ENCODE measurements at places on chromosomes 12 and 14.

DNA sequence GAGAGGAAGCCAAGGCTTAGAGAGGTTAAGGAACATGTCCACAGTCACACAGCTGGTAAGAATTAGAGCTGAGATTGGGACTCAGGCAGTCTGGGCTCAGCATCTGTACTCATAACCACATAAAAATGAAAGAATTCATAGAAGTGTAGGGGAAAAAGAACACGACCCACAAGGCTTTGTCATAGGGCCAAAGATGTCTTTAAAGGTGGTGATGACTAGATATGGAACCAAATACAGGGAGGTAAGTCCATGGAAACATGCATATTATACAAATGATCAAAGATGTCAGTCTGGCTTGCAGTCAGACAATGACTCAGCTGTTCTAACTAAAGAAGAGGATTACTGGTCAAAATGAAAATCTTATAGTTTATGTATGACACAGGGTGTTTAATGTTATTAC lies 7.2 kb upstream of the SSPN start:
- peaks cover 24% of the 10 kb centered on the region for H3K4me1 ChIP-seq
- H3K27ac ChIP-seq: no peak overlapping the region
- no peak overlapping the region for H3K4me3 ChIP-seq
- no peaks in the 10 kb centered on the region for H3K27me3 ChIP-seq

DNA sequence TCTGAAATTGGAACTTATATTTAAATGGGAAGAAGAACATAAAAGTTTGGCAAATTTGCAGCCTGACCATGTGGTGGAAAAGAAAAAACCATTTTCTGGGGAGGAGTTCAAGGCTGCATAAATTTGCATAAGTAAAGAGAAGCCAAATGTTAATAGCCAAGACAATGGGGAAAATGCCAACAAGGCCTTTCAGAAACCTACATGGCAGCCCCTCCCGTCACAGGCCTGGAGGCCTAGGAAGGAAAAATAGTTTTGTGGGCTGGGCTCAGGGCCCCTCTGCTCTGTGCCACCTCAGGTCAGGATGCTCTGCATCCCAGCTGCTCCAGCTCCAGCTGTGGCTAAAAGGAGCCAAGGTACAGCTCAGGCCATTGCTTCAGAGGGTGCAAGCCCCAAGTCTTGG lies 67.6 kb upstream of the CCDC60 start:
- no peaks in the 10 kb centered on the region for H3K36me3 ChIP-seq
- DNase-seq: no peak
- peaks cover 11% of the 10 kb centered on the region for H3K27me3 ChIP-seq
- no peak overlapping the region for H3K27ac ChIP-seq
- peaks cover 10% of the 10 kb centered on the region for H3K4me1 ChIP-seq
- H3K4me3 ChIP-seq: no peak overlapping the region

- peaks cover 27% of the 10 kb centered on the region for H3K4me1 ChIP-seq
- no peaks in the 10 kb centered on the region for H3K27me3 ChIP-seq
- H3K36me3 ChIP-seq: no peaks in the 10 kb centered on the region
- no peak overlapping the region for H3K4me3 ChIP-seq
- H3K27ac ChIP-seq: no peak overlapping the region
These were observed 30.1 kb downstream of the CLEC1A start for GRCh38 chr12:10068644-10069043.

- H3K27me3 ChIP-seq: peaks cover 42% of the 10 kb centered on the region
- H3K36me3 ChIP-seq: no peaks in the 10 kb centered on the region
- H3K4me1 ChIP-seq: no peaks in the 10 kb centered on the region
- no peak overlapping the region for H3K4me3 ChIP-seq
- no peak for DNase-seq
These were observed 31.6 kb upstream of the SERPINA6 start for GRCh38 chr14:94354638-94355185.

DNA sequence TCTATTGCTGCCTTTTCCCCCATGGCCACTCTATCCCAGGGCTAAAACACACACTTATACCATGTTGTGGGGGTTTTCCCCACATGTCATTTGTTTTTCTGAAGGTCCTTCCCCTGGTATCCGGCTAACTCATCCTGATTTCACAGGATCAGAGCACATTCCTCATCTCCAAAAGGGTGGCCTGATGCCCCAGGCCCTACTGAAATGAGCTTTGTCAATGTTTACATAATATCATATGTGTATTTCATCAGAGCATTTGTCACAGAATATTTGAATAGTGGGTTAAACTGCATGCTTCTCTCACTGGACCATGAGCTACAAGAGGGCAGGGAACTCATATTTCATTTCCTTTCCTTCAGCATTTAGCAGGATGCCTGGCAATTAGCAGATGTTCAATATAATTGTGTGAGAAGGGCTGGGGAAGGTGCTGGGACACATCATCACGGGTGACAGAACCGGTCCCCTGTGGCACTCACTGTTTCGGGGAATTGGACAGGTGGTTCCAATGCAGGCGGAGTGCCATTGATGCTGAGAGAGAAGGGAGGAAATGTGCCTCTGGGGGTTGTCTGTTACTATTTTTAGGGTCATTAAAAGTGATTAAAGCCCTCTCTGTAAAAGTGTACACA lies 26.8 kb downstream of the EMP1 start:
- no peak for DNase-seq
- no peak overlapping the region for H3K4me3 ChIP-seq
- H3K4me1 ChIP-seq: peaks cover 24% of the 10 kb centered on the region
- peaks cover 4% of the 10 kb centered on the region for H3K27me3 ChIP-seq
- H3K36me3 ChIP-seq: no peaks in the 10 kb centered on the region
- no peak overlapping the region for H3K27ac ChIP-seq
